CD4-positive, alpha-beta T cell treated with Interleukin-6 at 100 ng/mL for 8 hours (primary cell): ENCODE measurements at places on chromosomes 3 and 15.

GRCh38 chr3:53570709-53571108, 76.3 kb downstream of the CACNA1D start:
- DNase-seq, result no peak

- no peak for DNase-seq
These were observed 15.1 kb downstream of the EHD4 start for GRCh38 chr15:41957021-41957897.

GRCh38 chr15:97224191-97224641, 736.3 kb upstream of the ARRDC4 start:
- no peak for DNase-seq

DNA sequence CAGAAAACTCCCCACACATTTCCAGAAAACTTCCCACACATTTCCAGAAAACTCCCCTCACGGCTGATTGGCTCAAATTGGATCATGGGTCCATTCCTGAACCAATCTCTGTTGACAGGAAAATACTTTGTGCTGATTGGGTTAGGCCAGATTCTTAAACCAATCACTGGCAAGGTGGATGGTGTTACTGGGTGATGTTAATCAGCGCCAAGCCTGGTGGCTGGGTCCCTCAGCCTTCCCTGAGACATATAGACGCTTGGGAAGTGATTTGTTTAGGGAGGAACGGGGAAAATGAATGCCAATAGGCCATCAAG, 199.4 kb upstream of the UBE2E2 start:
- DNase-seq, result no peak

GRCh38 chr3:194632226-194632808, 902 bp downstream of the TMEM44 start:
- DNase-seq, result no peak

DNA sequence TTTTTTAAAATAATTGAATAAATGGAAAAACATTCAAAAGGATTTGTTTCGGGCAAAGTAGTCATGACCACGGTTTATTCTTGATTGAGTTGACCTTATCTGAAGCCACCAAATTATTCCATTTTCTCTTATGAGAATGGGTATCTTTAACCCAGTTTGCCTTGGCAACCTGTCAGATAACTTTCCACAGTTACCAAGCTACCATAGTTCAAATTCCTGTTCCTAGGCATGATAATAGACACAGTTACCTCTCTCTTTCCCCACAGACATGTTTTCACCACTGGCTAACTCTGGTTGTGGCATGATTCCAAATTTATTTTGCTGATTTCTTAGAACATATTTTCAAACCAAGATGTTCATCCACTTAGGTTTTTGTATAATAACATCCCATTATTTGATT, 84.9 kb downstream of the NECTIN3 start:
- no peak for DNase-seq

GRCh38 chr3:174193604-174194003, 665.5 kb upstream of the NAALADL2 start:
- no peak for DNase-seq

DNA sequence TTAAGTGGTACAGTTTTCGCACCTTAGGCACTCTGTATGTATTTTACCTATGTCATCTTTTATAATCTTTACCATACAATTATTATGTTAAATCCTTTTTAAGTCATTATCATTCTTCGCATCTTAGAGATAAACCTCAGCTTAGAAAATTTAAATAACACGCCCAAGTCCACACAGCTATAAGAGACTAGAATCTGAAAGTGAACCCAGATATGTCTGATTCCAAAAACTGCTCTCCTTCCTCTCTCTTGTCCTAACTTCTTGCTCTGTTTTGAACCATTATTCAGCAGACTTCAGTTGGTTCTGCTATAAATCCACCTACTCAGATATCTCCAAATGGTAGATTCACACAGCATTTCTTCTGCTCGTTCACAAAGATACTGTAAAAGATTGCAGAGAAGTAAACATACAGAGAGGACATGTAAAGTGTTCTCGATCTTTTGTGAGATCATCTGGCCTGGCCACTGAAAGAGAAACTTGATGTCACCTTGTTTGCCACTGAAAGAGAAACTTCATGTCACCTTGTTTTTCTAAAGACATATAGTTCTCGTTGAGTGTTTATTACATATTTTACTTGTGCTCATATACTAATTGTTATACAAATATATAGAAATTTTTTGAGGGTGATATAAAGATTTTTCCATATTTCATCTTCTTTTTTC, 533.2 kb downstream of the GRM7 start:
- DNase-seq, result no peak

DNA sequence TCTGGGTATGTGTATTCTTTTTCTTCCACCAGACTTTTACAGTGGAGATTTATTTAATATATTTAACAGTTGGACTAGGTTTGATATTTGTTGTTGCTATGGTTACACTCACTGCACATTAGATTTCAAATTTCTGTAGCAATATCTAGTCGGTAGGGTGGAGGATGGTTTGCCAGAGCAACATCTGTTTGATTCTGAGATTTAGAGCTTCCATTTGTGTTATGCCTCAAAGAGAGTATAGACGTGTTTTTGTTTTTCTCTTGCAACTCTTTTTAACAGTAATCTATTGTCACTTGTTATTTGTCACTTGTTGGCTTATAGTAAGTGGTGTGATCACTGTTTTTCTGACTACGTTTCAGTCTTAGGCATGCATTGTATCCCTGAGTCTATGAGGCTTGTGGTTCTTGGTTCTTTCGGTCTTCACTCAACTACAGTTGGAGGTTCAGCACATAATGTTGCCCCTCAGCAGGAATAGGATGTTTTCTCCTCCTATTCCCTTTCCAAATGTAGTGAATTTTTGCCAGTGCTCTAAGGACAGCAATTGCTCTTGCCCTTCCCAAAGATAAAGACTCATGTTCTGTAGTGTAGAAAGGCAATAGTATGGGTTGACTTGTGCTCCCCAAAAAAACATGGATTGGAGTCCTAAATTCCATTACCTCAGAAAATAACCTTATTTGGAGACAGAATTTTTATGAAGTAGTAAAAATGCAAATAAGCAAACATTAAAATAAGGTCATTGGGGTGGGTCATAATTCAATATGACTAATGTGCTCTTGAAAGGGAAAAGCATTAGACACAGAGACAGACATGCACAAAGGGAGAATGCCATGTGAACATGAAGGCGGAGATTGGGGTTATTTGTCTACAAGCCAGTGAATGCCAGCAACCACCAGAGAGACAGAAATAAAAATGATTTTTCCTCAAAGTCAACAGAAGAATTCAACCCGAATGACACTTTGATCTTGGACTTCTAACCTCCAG, 692.1 kb downstream of the DIPK2A start:
- no peak for DNase-seq

DNA sequence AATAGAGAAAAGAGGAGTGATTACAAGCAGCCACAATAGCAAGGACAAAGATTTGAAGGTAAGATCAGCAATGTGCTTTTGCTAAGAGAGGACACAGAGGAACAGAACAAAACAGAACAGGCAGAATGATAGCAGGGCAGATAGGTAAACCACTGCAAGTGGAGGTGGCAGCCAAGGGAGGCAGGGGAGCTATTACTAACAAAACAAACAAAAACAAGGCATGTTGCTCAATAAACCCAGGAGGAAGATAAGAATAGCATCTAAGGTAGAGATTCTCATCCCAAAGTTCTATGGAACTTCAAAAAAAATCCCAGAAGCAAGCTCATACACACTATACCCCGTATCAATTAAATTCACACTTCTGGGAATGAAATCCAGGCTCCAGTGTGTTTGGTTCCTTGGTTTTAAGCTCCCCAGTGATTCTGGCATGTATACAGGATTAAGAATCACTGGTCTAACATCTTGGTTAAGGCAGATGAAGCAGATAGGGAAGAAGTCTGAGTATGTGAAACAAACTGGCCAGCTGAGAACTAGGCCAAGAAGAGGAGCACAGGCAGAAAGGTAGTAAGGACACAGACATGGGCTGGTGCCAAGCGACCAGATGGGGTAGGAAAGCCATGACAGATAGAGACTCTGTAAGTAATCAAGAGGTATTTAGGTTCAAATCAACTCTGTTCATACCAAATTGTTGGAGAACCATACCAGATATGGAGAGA, 189.2 kb downstream of the DTWD1 start:
- no peak for DNase-seq

DNA sequence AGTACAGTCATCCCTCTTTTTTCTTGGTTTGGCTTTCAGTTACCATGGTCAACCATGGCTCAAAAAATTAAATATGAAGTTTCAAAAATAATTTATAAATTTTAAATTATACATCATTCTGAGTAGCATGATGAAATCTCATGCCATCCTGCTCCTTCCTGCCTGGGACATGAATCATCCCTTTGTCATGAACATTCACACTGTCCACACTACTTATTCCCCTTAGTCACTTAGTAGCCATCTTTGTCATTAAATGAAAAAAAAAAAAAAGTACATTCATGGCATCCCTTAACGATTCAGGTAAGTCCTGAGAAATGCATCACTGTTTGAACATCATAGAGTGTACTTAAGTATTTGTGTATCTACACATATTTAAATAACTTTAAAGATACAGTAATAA, 1046.3 kb downstream of the ROBO2 start:
- DNase-seq, result no peak

DNA sequence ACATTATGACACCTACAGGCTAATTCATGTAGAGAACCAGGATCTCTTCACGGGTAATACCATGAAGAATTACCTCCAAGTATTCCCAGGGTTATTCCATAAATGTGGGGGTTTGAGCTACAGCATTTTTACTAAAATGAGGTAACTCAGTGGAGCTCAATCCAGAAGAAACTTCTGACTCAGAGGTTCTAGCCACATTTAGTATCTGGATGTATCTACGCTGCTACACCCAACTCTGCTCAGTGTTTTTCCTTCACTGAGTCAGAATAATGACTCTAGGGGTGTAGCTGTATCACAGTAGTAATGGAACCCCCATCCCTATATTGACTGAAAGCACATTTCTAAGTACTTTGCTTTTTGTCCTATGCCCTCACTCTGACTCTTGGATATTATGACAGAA, 52.4 kb downstream of the COPS2 start:
- DNase-seq, result no peak

GRCh38 chr3:194658477-194659242, 13.3 kb downstream of the LSG1 start:
- no peak for DNase-seq

DNA sequence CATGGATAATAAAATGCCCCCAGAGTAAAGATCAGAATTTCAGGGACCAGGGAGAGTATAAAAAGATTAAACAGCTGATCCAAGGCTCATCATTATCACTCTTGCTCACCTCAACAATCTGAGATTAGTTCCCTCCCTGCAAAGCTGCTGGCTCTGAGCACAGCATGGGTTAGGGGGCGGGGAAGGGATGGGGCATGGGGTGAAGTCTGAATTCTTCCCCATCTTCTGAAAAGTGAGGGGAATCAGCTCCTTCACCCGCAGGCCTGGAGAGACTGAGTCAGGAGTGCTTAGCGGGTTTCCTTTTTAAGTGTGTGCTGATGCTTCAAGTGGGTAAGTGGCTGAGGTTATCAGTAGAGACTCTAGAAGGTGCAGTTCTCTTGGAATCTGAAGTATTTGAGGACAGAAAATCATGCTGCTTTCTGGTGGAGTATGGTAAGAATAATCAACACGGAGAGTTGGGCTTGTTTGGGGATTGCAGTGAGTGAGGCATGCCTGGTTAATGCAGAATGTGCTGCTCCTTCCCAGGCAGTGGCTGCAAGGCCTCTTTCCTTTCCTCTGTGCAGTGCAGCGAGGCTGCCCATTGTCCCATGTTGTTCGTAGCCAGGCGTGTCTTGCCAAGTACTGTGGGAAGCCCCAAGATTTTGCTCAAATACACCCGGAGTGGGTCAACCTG, 59.2 kb upstream of the TRAK1 start:
- DNase-seq, result no peak

GRCh38 chr15:60477916-60478565, 901 bp downstream of the ICE2 start:
- DNase-seq, result no peak

DNA sequence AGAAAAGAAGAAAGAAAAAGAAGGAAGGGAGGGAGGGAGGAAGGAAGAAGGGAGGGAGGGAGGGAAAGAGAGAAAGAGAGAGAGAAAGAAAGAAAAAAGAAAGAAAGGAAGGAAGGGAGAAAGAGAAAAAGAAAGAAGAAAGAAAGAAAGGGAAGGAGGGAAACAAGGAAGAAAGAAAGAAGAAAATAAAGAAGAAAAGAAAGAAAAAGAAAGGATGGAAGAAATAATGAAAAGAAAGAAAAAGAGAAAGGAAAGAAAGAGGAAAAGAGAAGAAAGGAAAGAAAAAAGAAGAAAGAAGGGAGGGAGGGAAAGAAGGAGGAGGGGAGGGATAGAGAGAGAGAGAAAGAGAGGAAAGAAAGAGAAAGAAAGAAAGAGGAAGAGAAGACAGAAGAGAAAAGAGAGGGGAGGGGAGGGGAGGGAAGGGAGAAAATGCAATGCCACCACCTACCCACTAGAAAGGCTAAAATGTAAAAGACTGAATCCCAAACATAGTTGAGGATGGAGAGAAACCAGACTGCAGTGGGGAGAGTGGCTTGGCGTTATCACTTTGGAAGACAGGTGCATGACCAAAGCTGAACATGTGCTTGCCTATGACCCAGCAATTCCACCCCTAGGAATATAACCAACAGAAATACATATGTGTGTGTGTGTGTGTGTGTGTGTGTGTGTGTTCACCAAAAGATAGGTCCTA, 66.9 kb upstream of the KLF13 start:
- DNase-seq, result no peak

GRCh38 chr3:98963546-98963945, 62.1 kb upstream of the DCBLD2 start:
- no peak for DNase-seq

DNA sequence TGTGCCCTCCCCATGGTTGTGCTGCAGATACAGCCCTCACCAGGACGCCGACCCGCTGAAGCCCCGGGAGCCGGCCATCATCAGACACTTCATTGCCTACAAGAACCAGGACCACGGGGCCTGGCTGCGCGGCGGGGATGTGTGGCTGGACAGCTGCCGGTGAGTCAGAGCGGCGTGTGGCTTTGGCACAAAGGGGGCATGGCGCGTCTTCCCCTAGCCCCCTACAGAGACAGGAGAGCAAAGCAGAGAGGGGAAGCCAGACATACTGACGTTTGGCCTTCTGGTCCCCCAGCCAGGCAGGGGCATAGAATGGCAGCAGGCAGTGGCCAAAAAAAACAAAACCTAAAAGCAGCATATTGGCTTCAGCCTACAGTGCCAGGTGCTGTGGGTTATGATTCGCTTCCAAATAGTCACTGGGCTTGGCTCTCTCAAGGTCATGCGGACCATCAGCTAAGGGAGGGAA, 64.0 kb downstream of the MESD start:
- DNase-seq, result no peak

DNA sequence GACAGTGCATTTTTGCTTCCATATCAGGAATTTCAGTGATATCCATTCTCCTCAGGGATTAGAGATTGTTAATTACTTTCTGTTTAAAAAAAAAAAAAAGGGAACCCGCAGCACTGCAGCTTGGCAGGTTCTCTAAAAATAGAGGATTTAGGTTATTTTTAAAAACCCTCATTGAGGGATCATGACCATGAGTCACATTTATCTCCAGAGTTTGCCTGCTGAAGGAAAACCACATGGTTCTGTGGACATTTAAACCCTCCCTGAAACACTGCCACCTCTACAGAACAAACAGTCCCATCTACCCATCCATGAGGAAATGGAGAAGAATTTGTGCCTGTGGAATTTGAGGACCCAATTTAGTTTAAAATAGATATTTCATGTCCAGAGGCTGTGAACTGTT, 66.2 kb upstream of the UBE2E1 start:
- DNase-seq, result no peak

GRCh38 chr3:128242818-128243601, 89.7 kb downstream of the EEFSEC start:
- DNase-seq, result no peak
